Cardiac septum (tissue), 1 donor: ENCODE measurements at places on chromosomes 6 and 20. TPM values are rescaled to one million over a fixed set of nuclear protein-coding genes. Genes with fewer than 3 reads are reported as not detected.

HLA-G gene
- total RNA-seq, result 0.62 TPM

DNA sequence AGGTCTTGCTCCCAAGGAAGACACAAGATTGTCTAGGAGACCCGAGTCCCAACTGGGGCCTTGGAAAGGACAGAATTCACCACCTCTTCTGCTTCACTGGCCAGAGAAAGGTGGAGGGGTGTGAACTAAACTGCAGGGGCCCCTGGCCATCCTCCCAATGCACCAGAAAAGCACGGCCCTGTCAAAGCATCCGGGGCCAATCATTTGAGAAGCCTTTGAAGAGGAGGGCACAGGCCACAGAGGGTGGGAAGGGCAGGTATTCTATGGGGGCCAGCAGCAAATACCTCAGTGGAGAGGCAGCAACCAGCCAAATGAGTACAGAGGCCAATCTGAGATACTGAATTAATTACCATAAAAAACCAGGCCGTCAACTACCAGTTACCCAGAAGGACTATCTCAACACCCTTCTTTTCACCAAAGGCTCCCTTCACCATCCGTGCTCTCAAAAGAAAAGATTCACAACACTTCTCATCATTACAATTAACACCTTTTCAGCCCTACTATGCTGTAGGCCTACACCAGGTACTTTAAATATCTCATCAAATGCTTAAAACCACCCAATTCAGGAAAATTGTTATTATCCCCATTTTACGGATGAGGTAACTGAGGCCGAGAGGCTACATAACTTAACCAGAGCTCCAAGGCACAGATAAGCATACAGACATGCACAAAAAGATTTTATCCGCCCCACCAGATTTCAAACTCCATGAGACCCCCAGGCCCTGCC lies 50.7 kb downstream of the TRERF1 start:
- DNase-seq, result no peak

DNA sequence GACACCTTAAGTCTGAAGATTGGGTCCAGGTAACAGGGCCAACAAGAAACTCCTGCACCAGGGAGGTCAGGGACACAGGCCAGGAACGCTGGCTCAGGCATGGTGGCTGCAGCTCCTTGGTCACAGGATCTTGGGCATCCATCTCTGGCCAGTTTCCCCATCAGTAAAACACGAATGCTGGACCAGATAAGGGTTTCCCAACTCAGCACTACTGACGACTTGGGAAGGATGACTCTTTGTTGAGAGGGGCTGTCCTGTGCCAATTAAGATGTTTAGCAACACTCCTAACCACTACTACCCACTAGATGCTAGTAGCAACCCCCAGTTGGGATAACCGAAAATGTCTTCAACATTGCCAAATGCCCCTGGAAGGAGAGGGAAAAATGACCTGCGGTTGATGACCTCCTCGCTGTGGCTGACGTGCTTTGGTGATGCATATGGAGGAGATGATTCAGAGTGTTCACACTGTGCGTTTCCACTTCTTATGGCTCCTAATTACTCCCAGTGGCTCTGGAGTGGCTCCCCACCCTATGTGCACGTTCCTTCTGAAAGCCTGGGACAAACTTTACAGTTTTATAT lies 261.9 kb downstream of the CDH26 start:
- DNase-seq, result no peak

DZANK1 gene
- 0.38 TPM for total RNA-seq

PLN gene
- total RNA-seq, result 2,070 TPM

DNA sequence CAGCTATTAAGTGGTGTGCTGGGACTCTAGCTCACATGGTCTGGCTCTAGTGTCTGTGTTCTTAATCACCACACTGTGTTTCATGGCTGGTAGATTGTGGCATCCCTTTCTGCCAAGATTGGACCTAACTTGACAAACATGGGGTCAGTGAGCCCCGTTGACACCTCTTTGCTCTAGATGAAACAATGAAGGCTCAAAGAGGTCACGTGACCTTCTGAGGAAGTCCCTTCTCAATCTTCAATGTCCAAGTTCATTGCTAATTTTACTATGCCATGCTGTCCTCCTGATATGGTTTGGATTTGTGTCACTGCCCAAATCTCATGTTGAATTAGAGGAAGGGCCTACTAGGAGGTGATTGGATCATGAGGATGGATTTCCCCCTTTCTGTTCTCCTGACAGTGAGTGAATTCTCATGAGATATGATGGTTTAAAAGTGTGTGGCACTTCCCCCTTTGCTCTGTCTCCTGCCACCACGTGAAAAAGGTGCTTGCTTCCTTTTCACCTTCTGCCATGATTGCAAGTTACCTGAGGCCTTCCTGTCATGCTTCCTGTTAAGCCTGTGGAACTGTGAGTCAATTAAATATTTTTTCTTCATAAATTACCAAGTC lies 177.8 kb upstream of the MYLIP start:
- no peak for DNase-seq

ZNF341 gene
- total RNA-seq, result 1.3 TPM

PTPRK gene
- total RNA-seq, result 51.4 TPM
